ENCODE measurements at places on chromosomes 11 and 22.

GRCh38 chr11:123054301-123055065, 7.5 kb downstream of the HSPA8 start:
- peak; percentile 75 for DNase-seq

DNA sequence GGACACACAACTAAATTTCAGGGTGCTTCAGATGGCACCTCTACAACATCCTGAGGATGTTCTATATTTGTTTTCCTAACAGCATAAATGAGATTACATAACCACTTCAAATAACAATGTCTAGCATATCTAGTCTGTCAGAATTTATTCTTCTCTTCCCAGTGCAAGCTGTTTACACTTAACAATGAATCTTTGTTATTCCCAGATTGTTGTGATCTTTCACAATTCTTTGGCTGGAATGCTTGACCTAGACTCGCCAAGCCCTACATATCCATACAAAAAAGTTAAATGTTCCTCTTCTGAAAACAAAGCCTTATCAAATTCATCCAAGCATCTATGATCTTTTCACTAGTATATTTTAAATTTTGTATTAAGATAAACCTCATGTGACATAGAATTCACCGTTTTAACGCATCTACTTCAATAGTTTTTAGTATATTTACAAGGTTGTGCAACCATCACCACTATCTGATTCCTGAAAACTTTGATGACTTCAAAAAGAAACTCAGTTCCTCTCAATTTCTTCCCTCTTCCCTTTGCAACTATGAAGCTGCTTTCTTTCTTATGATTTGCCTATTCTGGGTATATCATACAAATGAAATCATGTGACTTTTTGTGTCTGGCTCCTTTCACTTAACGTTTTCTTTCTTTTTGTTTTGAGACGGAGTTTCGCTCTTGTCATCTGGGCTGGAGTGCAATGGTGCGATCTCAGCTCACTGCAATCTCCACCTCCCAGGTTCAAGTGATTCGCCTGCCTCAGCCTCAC, 61.7 kb upstream of the CHRNA10 start:
- no peak for DNase-seq

DNA sequence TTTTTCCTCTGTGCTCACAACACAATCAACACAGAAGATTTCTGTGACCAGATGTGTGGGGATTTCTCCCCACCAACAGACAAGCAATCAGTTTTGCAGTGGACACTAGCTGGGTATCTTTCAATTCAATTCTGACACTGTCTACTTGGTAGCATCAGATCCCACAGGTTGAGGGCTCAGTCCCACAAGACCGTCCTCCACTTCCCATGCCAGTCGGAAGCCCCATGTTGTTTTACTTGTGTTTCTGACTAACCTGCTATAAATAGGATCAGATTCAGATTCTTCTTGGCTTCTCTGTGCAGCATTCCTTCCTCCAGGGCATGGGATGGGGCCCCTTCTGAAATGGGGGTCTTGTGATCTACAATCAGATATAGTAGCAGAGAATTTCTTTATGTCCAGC, 19.6 kb downstream of the ACER3 start:
- no peak for DNase-seq

DNA sequence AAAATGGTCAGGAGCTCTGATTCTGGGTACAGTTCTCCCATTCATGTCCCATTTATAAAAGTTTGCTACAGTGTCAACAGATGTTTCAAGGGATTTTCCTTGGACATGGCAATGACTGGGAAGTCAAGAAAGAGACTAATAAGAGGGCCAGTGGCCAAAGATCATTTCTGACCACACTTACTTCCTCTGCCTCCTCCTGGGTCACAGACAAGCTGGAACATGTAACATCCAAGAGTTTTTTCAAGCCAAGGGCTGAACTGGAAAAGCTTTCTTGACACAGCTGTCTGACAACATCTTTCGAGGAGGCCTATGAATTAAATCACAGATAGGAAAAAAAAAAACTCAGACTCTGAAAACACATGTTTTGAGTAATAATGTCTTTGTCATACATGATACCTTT, 8.7 kb downstream of the COMMD9 start:
- no peak for DNase-seq

DNA sequence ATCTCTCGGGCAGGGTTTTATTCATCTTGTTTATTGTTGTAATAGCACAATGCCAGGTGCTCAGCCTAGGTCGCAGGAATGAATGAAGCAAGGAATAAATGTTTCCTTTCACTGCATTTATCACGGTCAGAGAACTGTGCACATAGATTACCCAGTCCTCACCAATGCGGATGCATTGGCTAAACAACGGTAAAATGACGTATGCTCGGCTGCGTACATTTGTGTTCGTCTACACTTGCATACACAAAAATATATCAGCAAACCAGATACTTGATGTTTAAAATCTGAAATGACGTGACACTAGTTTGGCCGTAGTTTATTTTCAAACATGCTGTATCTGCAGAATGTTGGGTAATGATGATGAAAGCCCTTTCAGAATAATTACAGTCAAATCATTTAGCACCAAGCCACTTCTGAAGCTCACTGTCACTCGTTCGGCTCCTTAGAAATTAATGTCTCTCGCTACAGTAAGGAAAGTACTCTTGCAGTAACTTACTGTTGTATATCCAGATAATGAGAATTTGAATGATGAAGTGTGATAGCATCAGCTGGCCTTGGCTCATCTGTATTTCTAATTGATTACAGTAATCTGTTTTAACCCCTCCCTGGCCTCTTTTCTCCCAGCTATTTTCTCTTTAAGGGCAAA, 268.9 kb downstream of the LRRC4C start:
- DNase-seq: no peak

- no peak for DNase-seq
Measured at GRCh38 chr11:117589063-117589462, 208.0 kb downstream of the DSCAML1 start.

DNA sequence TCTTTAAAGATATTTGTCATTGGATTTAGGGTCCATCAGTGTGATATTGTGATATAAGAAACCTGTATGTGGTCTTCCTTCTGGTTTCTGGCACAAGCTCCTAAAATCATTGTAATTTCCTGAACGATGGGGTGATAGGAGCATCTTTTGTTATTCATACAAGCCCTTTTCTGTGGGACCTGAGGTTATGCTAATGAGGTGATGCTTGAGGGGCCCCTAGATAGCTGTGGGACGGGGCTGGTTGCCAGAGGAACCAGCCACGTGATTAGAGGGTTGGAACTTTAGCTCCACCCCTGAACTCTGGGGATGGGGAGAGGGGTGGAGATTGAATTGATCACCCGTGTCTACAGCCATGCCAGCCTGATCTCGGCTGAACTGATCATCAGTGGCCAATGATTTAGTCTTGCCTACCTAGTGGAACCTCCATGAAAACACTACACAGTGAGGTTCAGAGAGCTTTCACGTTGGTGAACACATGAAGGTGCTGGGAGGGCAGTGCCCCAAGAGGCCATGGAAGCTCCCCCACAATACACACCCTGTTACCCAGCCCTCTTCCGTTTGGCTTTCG, 62.8 kb downstream of the BCR start:
- no peak for DNase-seq

GRCh38 chr11:66192181-66192863, 76.1 kb upstream of the RAB1B start:
- DNase-seq: no peak

GRCh38 chr11:71184421-71185210, 67.8 kb downstream of the SHANK2 start:
- no peak for DNase-seq

- DNase-seq: no peak
Measured at GRCh38 chr11:21948876-21949275, 244.0 kb upstream of the ANO5 start.

GRCh38 chr22:37080438-37080837, 28.9 kb downstream of the KCTD17 start:
- no peak for DNase-seq

DNA sequence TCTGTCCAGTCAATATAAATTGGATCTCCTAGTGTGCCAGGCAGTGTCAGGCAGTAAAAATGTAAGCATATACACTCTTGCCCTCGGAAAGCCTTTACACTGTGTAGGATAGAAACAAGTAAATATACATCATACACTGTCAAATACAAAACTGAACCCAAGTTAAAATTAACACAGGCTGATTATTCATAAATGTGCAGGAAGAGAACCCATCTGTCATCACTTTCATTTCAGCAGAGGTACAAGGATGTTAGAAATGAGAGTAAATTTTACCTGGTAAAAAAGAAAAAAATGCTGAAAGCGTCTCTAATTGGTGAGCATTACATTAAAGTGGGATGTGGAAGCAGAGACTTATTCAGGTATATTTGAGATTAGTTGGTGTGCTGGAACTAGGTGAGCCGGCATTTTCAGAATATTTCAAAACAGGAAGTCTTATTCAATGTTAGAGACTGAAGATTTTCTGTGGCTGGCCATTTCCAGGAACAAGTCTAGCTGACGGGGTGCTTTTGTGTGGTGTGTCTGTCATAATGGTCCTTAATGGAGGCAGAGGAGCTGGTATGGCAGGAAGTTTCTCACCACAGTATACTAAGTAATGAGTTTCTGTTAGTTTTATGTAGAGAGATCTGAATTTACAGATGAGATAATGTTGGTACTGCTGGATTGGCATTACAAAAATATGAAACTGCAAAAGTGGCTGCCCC, 192.6 kb downstream of the CASP12 start:
- DNase-seq: peak; percentile 74

GRCh38 chr11:18707811-18708340, 9.3 kb downstream of the TMEM86A start:
- DNase-seq: peak; percentile 16

GRCh38 chr11:70568814-70569617, 170.7 kb downstream of the CTTN start:
- DNase-seq: no peak

DNA sequence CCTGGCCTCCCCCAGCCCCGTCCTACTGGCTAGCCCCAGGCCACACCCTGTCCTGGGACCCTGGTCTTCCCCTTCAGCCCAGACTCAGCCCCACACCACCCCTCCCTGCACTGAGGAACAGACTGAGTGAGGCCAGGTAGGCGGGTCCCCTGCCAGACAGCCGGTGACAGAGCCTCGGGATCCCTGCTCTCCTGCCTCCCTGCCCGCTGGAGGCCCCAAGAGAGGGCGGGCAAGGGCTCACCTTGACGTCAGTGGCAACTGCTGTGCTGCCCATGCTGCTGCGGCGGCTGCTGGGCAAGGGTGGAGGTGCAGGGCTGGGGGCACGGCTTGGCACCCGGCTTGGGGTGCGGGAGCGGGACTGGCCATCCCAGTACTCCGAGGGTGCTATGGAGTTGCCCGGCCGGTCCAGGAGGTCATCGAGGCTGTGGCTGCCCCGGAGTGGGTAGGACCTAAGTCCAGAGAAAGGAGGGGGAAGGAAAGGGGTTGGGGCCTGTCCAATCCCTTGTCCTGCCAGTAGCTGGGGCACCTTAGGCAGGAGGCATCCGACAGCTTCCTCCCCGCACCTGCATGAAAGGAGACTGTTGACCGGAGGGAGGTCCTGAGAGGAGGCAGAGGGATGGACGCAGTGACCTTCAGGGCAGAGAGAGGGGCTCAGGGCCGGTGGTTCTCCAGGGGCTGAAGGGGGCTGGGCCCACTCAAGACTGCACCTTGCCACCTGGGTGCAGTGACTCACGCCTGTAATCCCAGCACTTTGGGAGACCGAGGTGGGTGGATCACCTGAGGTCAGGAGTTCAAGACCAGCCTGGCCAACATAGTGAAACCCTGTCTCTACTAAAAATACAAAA, 2.2 kb upstream of the SLC16A8 start:
- no peak for DNase-seq

DNA sequence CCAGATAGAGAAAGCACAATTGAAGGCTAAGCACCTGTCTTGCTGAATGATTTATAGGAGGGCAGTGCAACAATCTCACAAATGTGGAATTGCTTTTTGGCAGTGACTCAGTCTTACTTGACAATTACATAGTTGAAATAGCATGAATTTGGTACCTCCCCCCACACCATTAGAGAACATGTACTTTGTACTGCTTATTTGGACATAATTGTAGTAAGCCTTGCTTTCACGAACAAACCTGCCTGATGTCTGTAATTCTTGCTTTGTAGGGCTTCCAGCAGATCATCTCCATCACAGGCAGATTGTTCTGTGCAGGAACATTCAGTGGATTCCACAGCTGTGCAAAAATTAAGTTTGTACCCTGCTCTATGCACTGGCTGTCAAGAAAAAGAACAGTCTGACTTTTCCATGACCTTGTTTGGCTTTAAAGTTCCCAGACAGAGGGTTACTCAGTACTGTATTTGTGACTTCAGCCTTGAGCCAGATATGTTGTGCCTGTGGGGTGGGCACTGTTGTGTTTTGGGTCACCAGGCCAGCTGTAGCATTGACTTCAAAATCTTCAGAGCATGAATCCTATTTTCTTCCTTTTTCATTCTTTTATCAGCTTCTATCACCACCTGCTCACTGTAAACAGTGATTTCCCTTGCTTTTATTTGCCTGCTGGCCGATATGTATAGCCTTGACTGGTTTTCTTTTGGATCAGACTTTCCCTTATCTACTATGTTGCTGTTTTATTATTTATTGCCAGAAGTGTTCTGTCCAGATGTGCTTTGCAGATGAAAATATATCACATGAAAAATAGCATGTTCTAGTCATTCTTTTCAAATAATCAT, 941.0 kb upstream of the CHORDC1 start:
- DNase-seq: no peak

- DNase-seq: no peak
Measured at GRCh38 chr11:121670805-121671282, 218.1 kb upstream of the SORL1-AS1 start.

GRCh38 chr11:119433358-119433725, 10.4 kb upstream of the THY1 start:
- no peak for DNase-seq

DNA sequence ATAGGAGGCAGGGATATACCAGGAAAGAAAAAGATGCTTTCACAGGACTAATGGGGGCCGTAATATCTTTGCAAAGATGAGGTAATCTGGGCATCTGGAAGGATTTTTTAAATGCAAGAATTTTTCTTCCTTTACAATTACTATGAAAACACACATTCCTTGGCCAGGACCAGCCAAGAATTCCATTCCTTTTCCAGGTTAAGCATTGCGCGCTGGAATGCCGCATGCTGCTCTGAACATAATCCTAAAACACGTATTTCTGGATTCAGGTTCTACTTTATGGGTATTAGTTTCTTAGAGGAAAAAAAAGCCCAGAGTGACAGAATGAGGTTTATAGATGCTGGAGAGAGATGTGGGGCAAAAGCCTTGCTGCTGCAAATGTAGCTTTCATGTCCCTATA, 99.4 kb upstream of the SORL1-AS1 start:
- no peak for DNase-seq

GRCh38 chr22:17514084-17514483, 49.2 kb upstream of the SLC25A18 start:
- no peak for DNase-seq

GRCh38 chr22:39179841-39180335, 27.4 kb upstream of the CBX7 start:
- DNase-seq: no peak

- no peak for DNase-seq
Measured at GRCh38 chr11:73598719-73599379, 937 bp upstream of the FAM168A start.

- DNase-seq: no peak
Measured at GRCh38 chr11:29962243-29962642, 54.6 kb downstream of the KCNA4 start.

GRCh38 chr11:33552756-33553155, 147.9 kb downstream of the C11orf91 start:
- no peak for DNase-seq

Data from CD14-positive monocyte (primary cell).